ENCODE measurements at places on chromosomes 2 and 18.

DNA sequence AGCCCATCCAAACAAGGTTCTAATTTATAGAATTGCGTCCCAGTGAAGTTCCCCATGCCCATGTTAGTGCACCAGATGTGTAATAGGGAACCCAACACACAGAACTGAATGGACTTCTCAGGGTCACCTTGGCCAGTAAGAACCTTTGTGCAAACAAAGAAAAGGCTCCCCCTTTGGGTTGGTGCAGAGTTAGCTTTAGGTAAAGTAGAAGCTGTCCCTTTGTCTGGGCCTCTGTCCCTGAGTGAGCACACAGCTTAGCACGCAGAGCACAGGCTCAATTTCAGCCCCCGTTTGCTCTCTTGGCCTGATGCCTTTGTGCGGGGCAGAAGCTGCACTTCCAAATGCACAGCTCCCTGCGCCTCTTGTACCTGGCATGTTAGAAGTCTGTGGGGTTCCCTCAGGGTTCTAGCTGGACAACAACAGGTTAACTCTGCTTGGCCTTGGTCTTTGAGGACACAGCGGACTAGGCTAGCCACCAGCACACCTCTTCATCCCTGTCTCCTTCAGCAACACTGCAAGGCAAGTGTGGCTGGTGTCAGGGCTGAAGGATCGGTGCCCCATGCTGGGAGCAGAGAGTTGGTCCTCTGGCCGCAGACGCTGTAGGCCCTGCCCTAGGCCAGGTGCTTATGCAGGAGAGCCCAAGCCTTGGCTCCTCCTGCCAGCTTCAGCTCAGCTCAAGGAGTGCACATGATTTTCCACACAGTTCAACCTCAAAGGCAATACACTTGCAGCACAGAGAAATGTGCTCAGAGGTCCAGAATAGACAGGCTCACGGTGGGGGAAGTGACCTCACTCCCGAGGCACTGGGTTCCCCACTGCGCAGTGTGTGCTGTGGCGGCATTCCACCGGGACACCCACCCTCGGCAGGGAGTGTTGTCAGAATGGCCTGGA lies 73.3 kb upstream of the FOSL2 start:
- no peak for DNase-seq

GRCh38 chr18:23523429-23524212 lies 20.3 kb downstream of the RMC1 start:
- DNase-seq: no peak

- no peak for DNase-seq
Measured at GRCh38 chr2:207244971-207245925, 79.5 kb upstream of the KLF7 start.

DNA sequence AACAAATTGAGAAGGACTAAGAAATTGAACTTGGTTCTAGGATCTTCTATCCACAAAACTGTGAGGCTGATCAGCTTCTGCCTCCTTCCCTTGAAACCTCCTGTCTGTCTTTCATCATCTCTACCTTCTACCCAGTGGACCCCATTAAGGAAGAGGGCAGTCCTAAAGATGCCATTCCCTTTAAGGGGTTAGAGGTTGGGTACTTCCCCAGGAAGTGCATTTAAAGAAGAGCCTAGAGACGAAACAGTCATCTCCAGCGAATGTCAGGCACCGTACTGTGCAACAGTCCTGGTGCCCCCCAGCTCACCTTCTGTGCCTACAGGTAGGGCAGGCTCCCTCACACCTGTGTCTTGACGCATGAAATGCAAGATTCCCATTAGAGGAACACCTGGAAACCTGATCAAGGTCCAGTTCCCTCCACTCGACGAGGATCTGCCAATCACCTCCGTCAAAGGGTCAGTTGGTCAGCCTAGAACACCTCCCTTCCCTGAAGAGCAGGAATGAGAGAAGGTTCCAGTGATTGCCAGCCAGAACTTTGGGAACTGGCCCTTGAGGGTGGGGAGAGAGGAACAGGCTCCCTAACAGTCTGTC lies 20.9 kb downstream of the LOXHD1 start:
- DNase-seq: no peak

DNA sequence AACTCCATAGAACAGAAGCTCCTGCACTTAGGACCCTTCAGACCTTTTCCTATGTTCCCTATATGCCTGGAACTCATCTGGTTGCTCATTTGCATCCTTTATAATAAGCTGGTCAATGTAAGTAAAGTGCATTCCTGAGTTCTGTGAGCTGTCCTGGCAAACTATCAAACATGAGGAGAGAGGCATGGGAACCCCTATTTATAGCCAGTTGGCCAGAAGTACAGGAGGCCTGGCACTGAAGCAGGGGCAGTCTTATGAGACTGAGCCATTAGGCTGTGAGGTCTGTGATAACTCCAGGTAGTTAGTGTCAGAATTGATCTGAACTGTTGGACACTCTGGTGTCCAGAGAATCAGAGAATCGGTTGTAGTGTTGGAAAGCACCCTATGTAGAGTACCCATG lies 88.4 kb downstream of the EHD3 start:
- DNase-seq: no peak

- no peak for DNase-seq
Measured at GRCh38 chr2:65550246-65550645, 117.8 kb upstream of the SPRED2 start.

GRCh38 chr2:10009811-10010781 lies 33.3 kb upstream of the KLF11 start:
- no peak for DNase-seq
